ENCODE measurements at places on chromosomes 6 and 20.

DNA sequence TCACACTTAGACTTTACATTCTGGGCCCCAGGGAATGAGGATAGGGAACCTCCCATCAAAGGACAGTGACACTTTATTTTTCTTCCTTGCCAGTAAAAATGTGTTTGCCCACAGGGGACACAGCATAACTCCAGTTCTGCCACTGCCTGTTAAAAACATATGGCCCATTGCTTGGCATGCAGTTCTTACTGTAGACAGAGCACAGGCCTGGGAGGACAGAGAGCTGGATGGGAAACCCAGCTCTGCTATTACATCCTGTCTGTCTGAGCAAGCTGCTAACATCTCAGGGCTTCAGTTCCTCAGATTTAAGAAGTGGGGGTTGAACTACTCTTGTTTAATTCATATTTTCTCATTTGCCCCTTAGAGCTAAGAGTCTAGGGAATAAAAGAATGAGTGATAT, 120.2 kb downstream of the AKAP7 start:
- DNase-seq: no peak

DNA sequence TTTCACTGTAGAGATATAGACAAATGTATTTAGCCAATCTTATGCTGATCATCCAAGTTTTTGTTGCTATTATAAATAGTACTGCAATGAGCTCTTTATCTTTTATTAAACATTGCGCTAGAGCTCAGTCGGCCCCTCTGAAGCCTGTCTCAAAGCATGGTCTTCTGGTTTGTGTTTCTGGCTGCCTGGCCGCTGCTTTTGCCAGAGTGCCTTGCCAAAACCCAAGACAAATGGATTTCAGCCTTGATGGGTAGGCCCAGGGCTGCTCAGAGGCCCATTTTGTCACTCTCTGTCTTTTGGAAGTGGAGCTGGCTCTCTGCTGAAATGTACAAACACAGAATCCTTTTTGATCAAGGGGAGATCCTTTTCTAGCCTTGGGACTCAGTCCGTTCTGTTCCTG, 102.9 kb upstream of the KCNG1 start:
- DNase-seq: no peak

GRCh38 chr20:62925420-62926228, 681 bp downstream of the DIDO1 start:
- DNase-seq: peak; percentile 25

DNA sequence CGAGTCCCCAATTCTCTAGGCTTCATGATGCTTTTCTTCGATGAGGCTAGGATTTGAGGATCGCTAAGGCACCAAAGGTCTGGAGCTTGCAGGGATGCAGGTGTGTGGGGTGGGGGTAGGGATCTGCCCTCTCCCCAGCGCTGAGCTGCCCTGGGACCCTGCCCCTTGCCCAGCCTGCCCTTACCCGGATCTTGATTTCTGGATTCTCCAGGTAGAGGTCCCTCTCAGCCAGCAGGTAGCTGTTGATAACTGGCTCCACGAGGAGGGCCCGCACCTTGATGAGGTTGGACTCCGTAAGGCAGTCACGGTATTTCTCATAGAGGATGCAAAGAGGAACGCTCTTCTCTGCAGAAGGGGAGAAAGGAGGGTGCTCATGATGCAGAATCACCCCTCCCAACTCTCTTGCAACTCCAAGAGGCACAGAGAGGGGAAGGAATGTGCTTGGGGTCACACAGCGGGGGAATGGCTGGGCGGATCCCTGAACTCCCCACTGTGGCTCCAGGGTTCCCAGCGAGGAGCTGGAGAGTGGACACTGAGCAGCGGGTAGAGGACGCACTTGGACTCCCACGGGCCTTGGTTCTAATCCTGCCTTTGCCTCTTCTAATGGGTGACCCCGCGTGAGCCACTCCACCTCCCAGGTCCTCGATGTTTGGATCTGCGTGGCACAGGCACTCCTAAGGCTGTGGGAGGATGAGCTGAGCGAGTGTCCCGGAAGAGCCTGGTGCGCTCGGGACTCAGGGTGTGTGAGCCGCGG, 32.7 kb downstream of the TGM2 start:
- DNase-seq: no peak

GRCh38 chr20:50054626-50055511, 58.1 kb downstream of the UBE2V1 start:
- no peak for DNase-seq

- no peak for DNase-seq
Observed at GRCh38 chr20:61846741-61847419, 218.8 kb downstream of the TAF4 start.

DNA sequence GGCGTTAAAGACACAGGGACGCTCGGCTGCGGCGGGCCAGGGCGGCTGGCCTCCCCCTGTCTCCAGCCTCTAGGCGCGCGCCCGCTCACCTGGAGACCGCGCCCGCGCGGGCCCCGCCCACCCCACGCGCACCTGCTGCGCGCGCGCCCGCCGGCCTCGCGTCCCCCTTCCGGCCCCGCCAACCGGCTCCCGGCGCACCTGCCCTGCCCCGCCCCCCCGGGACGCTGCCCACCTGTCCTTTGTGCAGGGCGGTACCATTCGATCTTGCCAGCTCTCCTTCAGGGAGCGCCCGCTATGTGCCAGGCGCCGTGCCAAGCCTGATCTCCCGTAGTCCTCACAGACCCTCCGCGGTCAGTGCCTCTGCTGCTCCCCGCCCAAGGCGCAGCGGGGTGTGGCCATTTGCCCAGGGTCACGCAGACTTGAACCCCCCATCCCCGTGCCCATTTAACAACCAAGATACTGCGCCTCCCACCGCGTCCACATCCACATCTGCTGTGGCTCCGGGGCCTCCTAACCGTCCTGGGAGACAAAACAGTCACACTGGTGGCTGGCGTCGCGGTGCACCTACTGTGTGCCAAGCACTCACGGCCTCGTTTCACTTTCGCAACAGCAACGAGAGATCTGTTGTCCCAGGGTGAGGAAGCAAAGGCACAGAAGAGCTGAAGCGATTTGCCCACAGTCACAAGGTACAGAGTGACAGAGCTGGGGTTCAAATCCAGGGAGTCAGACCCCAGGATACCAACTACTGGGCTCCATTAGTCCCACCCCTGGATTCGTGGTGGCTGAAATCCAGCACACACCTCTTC, 48.1 kb downstream of the NOL4L start:
- DNase-seq: peak; percentile 76

DNA sequence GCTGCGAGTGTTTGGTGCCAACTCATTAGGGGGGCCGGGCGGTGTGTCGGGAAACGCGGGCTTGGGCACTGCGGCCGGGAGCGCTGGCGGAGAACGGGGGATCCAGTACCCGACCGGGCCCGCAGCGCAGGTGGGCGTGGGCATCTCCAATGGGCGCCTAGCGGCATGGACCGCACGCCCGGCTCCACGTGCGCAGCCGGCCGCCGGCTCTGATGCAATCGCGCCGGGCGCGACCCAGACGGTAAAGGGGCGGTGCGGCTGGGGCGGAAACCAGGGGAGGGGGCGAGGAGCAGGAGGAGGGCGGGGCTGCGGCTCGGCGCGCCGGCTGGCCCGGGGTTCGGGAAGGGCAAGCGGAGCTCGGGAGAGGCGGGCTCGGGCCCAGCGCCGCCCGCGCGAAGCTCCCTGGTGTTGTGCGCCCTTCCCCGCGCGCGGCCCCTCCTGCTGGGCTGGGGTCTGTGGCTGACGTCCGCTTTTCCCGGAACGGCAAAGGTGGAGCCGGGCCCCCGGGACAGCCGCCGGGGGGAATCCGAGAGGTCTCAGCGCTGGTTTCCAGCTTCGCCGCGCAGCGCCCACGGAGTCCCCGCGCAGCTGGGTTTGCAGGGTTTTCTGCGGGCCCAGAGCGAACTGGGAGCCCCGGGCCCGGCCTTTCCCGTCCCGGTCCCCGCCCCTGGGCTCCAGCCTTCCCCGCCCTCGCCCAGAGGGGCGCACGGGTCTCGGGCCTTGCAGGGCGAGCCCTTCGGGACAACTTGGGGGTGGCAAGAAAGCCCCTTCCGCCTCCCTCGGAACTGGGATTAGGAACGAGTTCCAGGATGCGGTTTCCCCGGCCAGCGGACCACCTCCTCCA, 867 bp downstream of the MTHFD1L start:
- DNase-seq: peak; percentile 46

GRCh38 chr6:138970159-138970558, 17.9 kb downstream of the REPS1 start:
- no peak for DNase-seq

- no peak for DNase-seq
Observed at GRCh38 chr6:125154761-125155135, 1.2 kb downstream of the TPD52L1 start.

DNA sequence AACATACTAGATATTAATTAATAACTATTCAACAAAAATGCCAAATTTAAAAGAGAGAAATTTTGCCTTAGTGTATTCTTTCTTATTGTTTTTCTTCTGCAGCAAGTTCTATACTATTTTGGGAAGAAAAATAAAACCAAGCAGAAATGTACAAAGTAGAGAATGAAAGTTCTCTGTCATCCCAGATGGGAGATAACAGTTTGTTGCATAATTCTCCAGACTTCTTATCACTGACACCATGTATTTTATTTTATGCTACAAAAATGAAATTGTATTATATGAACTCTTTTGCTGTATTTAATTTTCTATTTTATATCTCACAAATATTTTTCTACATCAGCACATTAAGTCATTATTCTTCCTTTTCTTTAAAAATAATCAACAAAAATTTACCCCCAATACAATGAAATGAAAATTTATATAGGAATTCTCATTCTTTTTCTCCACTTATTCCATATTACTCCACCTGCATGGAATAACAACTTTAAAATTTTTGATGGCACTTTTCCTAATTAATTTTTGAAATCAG, 18.2 kb downstream of the TMEM244 start:
- no peak for DNase-seq

- DNase-seq: no peak
Observed at GRCh38 chr6:17679726-17680125, 27.0 kb downstream of the NUP153 start.

DNA sequence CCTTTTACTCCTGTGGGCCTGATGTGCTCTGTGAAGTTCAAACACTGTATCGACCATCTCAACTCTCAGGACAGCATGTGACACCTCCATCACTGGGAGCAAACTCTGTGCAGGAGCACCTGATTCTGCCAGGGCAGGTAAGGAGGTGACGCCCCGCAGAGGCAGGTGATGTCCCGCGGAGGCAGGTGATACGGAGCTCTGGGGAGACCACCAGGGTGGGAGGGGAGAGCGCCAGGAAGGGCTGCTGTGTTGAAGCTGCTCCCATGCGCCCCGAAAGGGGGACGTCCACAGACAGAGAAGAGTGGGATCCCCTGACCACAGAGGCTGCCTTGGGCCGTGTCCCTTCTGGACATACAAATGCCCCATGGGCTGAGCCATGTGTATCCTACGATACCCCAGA, 58.3 kb downstream of the DACT2 start:
- DNase-seq: no peak

GRCh38 chr6:123213921-123214320, 217.9 kb downstream of the CLVS2 start:
- no peak for DNase-seq

GRCh38 chr6:35589201-35589739, 76.6 kb upstream of the TULP1 start:
- DNase-seq: no peak

- DNase-seq: no peak
Observed at GRCh38 chr6:109117346-109118035, 22.2 kb downstream of the CEP57L1 start.

DNA sequence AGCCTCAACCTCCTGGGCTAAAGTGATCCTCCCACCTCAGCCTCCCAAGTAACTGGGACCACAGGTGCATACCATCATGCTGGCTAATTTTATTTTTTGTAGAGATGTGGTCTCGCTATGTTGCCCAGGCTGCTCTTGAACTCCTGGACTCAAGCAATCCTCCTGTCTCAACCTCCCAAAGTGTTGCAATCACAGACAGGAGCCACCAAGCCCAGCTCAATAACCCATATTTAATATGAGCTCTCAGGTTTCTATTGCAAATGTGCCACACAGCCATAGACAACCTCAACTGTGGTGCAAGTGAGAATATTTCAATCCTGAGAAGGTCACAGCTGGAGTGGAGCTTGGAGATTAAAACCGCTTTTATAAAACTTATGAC, 14.4 kb downstream of the JPH2 start:
- DNase-seq: no peak

GRCh38 chr6:89799756-89800155, 19.8 kb downstream of the MDN1 start:
- DNase-seq: no peak

DNA sequence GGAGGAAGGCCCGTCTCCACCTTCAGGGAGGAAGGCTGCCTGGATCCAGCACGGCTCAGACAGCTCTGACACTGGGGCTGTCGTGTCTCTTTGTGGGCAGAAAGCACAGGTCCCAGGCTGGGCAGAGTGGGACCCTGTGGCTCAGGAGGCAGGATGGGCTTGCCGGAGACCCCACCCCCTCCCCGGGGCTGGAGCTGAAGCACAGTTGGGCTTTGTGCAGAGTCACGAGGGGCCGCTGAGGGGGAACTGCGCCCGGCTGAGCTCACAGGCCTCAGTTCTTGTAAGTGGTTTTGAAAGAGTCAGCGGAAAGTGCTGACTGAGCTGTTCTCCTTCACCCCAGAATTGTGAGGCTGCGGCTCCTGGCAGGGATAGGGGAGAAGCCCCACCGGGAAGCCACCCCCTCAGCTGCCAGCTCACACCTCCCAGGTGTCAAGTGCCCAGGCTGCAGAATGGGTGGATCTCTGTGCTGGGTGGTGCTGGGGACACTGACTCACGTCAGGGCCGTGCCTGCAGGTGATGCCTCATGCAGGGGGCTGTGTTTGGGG, 145.5 kb upstream of the RNF24 start:
- DNase-seq: no peak

DNA sequence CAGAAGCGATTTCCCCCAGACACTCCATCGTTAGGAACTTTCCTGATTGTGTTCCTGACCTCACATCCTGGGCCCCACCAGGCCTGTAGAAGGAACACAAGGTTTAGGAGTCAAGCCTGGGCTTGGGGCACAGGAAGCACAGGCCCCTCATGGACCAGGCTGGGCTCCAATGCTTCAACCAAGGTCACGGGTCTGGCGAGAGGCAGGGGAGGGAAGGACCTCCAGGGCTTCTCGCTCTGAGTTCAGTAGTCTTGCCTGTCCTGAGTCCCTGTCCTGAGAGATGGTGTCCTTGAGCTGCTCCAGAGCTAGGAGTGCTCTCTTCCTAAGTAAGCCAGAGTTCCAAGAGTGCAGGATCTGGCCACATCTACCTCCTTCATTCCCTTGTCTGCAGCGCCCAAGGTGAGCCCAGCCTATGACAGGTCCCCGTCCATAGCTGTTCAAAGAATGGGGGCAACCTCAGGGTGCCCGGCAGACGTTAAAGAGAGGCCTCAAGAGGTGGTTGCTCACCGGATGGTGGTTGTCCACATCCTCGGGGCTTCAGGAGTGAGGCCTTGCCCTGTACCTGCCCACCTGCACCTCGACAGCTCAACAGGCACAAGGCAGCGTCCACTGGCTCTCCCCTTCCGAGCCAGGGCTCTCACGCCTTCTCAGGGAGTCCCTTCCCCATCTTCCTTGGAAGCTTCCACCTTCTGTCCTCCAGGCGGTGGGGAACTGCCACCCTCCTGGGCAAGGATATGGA, 1.6 kb upstream of the TUBB1 start:
- DNase-seq: no peak

GRCh38 chr20:21340991-21341697, 38.0 kb downstream of the XRN2 start:
- no peak for DNase-seq

DNA sequence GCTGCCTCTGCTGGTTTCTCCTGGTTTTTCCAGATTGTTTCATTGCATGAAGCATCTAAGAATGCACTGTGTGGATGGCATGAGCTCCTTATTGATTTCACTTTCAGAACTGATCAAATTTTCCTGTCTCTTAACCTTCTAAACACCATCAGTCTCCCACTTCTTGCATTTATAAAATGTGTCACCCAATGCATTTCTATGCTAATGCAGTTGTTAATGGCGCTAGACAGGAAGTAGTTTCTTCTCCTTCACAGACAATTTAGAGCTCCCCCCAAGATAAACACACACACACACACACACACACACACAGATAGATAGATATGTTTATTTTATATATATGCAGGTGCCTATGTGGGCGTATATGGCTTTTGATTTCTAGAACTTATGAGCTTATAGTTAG, 45.6 kb upstream of the FOXA2 start:
- no peak for DNase-seq
